ENCODE measurements at places on chromosomes 11 and 22.

DNA sequence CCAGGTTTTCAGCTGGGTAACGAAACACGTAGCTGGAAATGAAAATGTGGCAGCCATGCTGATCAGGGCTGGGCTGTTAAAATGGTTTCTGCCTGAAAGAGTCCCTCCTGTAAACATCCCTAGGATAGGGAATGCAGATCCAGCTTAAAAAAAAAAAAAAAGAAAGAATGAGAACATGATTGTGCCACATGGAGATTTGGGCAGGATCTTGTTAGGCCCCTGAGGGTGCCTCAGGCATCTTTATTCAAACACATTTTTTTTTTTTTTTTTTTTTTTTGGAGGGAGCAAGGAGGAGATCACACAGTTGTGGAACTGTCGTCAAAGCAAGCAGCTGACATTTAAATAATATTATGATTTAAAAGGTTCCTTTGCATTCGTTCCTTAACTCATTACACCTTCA, 900.3 kb downstream of the OPCML start:
- no peak for DNase-seq

GRCh38 chr22:46911346-46911745, 148.9 kb downstream of the TBC1D22A start:
- DNase-seq, result no peak

GRCh38 chr11:67117672-67118180, 1.3 kb upstream of the KDM2A start:
- peak; percentile 15 for DNase-seq

DNA sequence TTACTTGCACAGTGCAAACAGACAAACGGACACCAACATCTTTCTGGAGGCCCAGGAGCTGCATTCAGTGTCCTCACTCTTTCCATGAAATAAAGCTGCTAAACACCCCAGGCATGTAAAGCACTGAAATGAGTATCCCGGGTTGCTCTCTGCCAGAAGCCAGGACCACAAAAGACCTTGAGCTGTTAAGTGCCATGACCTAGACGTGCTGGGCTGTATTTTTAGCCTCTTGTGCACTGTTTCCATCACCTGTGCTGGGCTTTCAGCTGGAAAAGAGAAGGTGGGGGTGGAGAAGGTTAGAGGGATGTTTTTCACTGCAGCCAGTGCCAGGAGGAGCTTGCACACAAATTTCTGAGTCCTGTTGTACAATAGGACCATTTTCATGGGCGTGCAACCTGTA, 3.4 kb upstream of the KREMEN1 start:
- DNase-seq, result no peak

DNA sequence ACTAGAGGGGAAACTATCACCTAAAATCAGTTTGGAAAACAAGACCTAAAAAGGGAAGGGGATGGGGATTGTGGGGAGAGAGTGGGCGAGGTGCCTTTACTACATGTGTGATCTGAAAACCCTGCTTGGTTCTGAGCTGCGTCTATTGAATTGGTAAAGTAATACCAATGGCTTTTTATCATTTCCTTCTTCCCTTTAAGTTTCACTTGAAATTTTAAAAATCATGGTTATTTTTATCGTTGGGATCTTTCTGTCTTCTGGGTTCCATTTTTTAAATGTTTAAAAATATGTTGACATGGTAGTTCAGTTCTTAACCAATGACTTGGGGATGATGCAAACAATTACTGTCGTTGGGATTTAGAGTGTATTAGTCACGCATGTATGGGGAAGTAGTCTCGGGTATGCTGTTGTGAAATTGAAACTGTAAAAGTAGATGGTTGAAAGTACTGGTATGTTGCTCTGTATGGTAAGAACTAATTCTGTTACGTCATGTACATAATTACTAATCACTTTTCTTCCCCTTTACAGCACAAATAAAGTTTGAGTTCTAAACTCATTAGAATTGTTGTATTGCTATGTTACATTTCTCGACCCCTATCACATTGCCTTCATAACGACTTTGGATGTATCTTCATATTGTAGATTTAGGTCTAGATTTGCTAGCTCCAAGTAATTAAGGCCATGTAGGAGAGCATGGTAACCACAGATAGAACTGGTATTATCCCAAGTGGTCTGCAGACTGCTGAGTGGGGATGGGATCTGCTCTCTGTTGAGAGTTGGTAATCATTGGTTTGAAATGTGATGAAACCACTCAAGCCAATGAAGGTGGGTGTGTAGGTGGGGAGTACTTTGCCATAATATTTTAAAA, 3.6 kb downstream of the NEAT1 start:
- DNase-seq, result peak; percentile 47

GRCh38 chr11:11993839-11994238, 14.6 kb downstream of the DKK3 start:
- DNase-seq, result no peak

- no peak for DNase-seq
Observed at GRCh38 chr22:29167032-29167911, 38.4 kb upstream of the EMID1 start.

DNA sequence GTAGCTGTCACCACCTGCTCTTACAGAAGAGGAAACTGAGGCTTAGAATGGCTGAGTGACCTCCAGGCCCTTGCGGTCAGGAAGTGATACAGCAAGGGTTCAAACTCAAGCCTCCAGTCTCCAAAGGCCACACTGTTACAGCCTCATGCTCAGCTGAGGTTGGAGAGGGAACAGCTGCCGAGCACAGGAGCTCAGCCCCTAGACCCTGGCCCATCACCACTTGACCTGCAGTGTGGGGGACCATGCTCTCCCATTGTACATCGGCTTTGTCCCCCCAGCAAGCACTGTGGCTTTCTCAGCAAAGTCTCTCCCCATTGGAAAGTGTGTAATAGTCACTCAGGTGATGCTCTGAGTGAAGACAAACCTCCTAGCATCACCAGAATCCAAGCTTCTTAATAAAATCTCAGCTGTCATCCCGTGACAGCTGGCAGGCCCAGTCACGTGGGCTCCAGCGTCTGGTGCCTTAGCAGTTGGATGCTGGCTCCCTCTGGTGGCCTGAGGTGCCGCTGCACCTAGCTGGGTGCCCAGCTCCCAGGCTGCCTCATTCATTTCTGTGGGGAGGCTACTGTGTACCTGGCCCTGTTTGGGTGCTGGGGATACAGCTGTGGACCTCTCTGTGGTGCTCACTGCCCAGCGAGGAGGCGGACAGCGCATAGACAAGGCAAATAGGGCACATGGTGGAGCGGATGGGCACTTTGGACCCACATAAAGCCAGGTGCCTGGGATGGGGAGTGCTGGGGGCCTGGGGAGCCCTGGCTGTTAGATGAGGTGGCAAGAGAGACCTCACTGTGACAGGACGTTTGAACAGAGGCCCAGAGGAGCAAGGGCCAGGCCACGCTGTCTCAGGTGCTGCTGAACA, 19.1 kb upstream of the MYRF start:
- DNase-seq, result peak; percentile 92

- peak; percentile 61 for DNase-seq
Observed at GRCh38 chr22:46262449-46263215, 511 bp downstream of the PKDREJ start.

DNA sequence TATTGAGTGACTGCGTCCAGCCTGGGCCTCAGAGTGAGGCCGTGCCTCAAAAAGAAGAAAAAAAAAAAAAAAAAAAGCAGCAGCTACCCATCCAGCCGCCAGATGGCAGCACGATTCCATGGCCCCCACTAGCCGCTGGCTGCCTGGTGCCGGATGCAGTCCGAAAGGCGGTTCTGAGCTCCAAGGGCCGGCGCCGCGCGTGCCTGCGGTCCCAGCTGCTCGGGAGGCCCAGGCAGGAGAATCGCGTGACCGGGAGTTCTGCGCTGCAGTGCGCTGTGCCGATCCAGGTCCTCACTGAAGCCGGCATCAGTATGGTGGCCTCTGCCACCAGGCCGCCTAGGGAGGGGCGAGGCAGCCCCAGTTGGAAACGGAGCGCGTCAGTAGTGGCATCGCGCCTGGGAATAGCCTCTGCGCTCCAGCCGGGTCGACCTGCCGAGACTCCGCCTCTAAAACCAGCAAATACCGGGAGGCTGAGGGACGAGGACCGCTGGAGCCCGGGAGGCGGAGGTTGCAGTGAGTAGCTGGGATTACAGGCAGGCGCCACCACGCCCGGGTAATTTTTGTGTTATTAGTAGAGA, 19.3 kb downstream of the SCARF2 start:
- DNase-seq, result peak; percentile 79

DNA sequence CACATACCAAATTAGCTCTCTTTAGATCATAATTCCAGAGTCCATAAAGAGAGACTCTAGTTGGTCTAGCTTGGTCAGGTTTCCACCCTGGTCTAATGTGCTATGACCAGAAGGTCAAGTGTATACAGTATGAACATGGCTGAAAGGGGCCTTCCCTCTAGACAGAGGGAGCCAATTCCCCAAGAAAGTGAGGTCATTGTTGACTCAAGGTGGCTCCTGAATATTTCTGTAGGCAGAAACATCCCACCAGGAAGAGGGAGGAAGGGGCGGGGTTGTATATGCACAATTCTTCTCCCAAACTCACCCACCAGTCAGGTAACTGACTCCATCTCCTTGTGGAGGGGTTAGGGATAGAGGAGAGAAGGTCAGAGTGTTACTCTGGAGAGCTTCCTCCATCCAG, 281.8 kb upstream of the PLET1 start:
- DNase-seq, result no peak

GRCh38 chr11:124863826-124864165, 1.4 kb upstream of the ROBO3 start:
- peak; percentile 22 for DNase-seq

GRCh38 chr11:96228910-96229309, 114.1 kb downstream of the MAML2 start:
- no peak for DNase-seq

DNA sequence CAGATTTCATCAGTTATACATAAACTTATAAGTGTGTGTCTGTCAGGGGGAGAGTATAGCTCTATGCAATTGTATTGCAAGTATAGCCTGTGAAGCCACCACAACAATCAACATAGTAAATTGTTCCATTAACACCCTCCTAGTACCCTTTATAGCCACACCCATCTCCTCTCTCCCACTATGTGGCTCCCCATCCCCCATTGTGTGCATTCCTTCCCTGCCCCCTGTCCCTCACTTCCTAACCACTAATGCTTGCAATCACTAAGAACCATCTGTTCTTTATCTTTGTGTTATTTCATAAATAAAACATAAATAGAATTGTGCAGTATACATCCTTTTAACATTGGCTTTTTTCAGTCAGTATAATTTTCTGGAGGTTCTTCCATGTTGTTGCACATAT, 83.1 kb upstream of the SLC5A12 start:
- DNase-seq, result no peak

- no peak for DNase-seq
Observed at GRCh38 chr11:111388842-111389241, 9.8 kb upstream of the POU2AF1 start.

Measured in body of pancreas (tissue), 4 donors.